Spinal cord (tissue), 10 donors: ENCODE measurements at places on chromosomes 6 and 20. TPM values are rescaled to one million over a fixed set of nuclear protein-coding genes. Genes with fewer than 3 reads are reported as not detected.
A peak's percentile ranks its signal among the peaks of the same experiment; 100 is the strongest.

- H3K36me3 ChIP-seq = peaks cover 4% of the 10 kb centered on the region
- H3K27ac ChIP-seq = no peak overlapping the region
- no peaks in the 10 kb centered on the region for H3K27me3 ChIP-seq
These were observed 37.1 kb downstream of the QRSL1 start for GRCh38 chr6:106666282-106667021.

- H3K27me3 ChIP-seq = no peaks in the 10 kb centered on the region
- H3K36me3 ChIP-seq = no peaks in the 10 kb centered on the region
- H3K27ac ChIP-seq = no peak overlapping the region
- no peaks in the 10 kb centered on the region for H3K4me1 ChIP-seq
- no peak for DNase-seq
These were observed 84.3 kb downstream of the MOXD1 start for GRCh38 chr6:132316970-132317369.

DNA sequence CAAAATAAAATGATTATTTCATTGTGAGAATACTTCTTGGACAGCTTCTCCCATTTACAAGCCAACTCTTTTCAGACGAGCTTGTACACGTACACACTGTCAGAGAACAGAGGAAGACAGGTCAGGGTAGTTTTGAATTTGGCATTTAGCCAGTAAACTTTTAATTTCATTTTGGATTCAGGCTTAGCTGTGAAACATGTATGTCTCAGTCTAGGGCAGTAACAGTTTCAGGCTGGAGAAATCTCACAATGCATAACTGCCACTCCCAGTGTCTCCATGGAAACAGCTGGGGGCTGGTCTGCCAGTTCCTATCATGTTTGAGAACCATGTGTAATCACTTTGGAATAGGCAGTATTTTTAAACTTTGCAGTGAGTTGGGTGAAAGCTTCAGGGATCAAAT is 22.0 kb upstream of the QKI start:
- H3K27ac ChIP-seq = peak overlapping the region; percentile 53
- no peaks in the 10 kb centered on the region for H3K36me3 ChIP-seq
- H3K27me3 ChIP-seq = no peaks in the 10 kb centered on the region
- H3K4me3 ChIP-seq = no peak overlapping the region
- no peak for DNase-seq

GRCh38 chr20:46206025-46206424 is 87.9 kb downstream of the CD40 start:
- peaks cover 7% of the 10 kb centered on the region for H3K36me3 ChIP-seq
- peaks cover 40% of the 10 kb centered on the region for H3K4me1 ChIP-seq
- H3K27me3 ChIP-seq = peaks cover 4% of the 10 kb centered on the region
- H3K4me3 ChIP-seq = no peak overlapping the region
- DNase-seq = no peak
- no peak overlapping the region for H3K27ac ChIP-seq

DNA sequence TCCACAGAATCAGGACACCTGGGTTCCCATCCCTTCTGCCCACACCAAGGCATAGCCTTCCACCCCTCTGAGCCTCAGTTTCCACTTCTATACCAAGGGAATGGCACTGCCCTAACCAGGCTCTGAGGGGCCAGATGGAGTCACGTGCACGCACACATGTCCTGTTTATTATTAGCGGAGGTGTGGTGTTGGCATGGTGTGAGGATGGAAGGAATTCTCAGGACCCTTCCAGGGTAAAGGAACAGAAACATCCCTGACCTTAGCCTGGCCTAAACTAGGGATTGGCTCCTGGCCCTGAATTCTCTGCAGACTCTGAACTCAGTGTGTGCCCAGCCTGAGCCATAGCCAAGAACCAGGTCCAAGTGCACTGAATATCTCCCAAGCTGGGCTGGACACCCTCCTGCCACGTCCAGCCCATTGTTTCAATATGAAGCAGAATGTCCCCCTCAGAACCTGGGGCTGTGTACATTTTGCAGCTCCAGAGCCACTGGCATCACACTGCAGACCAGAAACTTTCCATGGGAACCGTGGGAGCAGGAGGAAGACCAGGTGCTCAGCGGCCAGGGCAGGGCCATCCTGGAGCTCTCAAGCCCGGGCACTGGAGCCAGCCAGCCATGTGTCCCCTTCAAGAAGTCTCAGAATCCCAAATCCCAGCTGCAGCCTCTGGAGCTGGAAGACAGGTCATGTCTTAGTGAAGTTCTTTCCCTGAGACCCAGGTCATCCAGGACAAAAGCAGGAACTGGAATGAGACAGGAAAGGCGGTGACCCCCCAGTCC is 208.4 kb downstream of the ANKRD60 start:
- H3K27ac ChIP-seq = no peak overlapping the region
- H3K4me3 ChIP-seq = no peak overlapping the region
- H3K27me3 ChIP-seq = no peaks in the 10 kb centered on the region
- H3K4me1 ChIP-seq = peaks cover 50% of the 10 kb centered on the region

GRCh38 chr6:41608443-41609151 is 29.7 kb upstream of the MDFI start:
- H3K4me1 ChIP-seq = peaks cover 7% of the 10 kb centered on the region
- H3K36me3 ChIP-seq = no peaks in the 10 kb centered on the region
- no peak for DNase-seq
- no peak overlapping the region for H3K4me3 ChIP-seq
- no peaks in the 10 kb centered on the region for H3K27me3 ChIP-seq

- no peak for DNase-seq
- H3K36me3 ChIP-seq = no peaks in the 10 kb centered on the region
- no peak overlapping the region for H3K4me3 ChIP-seq
- H3K27ac ChIP-seq = no peak overlapping the region
- no peaks in the 10 kb centered on the region for H3K4me1 ChIP-seq
- peaks cover 3% of the 10 kb centered on the region for H3K27me3 ChIP-seq
These were observed 163.7 kb downstream of the MAFB start for GRCh38 chr20:40525351-40525750.

DNA sequence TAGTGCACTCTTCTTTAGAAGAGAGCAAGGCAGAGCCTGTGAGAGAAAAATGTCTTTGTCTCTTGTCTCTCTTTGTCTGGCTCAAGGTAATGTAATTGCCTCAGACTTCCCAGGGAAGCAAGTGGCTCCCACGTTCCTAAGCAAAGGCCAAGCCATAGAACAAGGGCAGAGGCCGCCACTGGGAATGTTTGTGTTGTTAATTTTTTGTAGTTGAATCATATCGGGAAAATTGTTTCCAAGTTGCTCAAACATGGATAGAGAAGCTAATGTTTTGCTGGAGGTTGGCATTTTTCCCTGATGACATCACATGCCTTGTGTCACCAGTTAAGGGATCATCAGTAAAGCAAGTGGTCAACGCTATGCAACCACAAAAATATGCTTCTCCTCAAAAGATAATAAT is 211.5 kb upstream of the FOXA2 start:
- no peaks in the 10 kb centered on the region for H3K4me1 ChIP-seq
- DNase-seq = no peak
- no peak overlapping the region for H3K4me3 ChIP-seq
- H3K36me3 ChIP-seq = no peaks in the 10 kb centered on the region
- H3K27me3 ChIP-seq = no peaks in the 10 kb centered on the region
- H3K27ac ChIP-seq = no peak overlapping the region

DNA sequence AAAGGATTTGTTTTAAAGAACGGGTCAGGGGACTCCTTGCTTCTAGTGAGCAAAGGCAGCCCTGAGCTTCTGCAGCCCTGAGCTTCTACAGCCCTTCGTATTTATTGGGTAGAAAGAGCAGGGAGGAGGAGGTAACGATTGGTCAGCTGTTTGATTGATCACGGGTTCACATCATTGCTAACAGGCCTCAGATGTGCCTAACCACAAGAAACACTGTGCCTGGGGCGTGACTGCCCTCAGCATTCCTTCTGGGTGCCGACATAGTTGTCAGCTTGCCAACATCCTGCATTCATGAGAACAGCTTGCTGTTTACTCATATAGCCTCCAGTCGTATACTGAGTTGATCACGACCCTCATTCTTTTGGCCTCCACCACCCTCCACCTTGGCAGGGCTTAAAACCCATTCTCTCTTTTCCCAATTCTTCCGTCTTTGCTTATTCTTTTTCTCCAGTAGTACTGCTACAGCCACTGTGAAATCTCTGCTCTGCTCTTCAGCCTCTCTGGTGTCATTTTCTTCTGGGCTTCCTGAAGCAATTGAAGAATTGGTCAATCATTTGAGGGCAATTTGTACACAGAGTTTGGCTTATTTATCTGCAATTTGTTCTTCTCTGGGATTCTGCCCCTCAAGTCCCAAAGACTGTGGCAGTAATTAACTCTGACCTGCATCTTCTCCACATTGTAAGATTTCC is 25.4 kb upstream of the NOP56 start:
- no peaks in the 10 kb centered on the region for H3K4me1 ChIP-seq
- no peak overlapping the region for H3K27ac ChIP-seq
- no peak for DNase-seq
- no peaks in the 10 kb centered on the region for H3K27me3 ChIP-seq

GRCh38 chr6:154624038-154624599 is 109.1 kb upstream of the SCAF8 start:
- no peaks in the 10 kb centered on the region for H3K36me3 ChIP-seq
- no peak overlapping the region for H3K4me3 ChIP-seq
- H3K4me1 ChIP-seq = no peaks in the 10 kb centered on the region

GRCh38 chr6:101401792-101402621 is 8.5 kb downstream of the GRIK2 start:
- no peaks in the 10 kb centered on the region for H3K27me3 ChIP-seq
- H3K27ac ChIP-seq = peak overlapping the region; percentile 53
- peaks cover 3% of the 10 kb centered on the region for H3K36me3 ChIP-seq
- no peak for DNase-seq
- peaks cover 22% of the 10 kb centered on the region for H3K4me1 ChIP-seq

DNA sequence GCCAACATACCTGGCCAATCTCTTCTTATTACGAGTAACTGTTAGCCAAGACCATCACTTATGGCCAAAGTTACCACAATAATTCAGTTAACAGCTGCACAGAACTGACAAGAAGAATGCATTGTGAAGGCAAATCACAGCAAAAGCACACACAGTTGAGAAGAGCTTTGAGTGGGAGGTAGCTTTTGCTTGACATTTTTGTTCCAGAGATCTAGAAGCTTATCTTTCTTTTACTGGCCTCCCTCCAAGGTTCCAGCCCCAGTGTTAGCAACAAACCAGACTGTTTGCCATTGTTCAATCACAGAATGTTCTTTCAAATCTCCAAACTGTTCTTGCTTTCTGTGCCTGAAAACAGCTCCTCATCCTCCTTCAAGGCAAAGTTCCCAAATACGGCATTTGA is 35.9 kb upstream of the IRAK1BP1 start:
- H3K36me3 ChIP-seq = no peaks in the 10 kb centered on the region
- no peak for DNase-seq
- H3K4me1 ChIP-seq = no peaks in the 10 kb centered on the region
- H3K4me3 ChIP-seq = no peak overlapping the region

- H3K4me1 ChIP-seq = peaks cover 4% of the 10 kb centered on the region
- no peaks in the 10 kb centered on the region for H3K36me3 ChIP-seq
- no peak for DNase-seq
- no peaks in the 10 kb centered on the region for H3K27me3 ChIP-seq
- no peak overlapping the region for H3K27ac ChIP-seq
These were observed 64.2 kb upstream of the FAM184A start for GRCh38 chr6:119142637-119143036.

DNA sequence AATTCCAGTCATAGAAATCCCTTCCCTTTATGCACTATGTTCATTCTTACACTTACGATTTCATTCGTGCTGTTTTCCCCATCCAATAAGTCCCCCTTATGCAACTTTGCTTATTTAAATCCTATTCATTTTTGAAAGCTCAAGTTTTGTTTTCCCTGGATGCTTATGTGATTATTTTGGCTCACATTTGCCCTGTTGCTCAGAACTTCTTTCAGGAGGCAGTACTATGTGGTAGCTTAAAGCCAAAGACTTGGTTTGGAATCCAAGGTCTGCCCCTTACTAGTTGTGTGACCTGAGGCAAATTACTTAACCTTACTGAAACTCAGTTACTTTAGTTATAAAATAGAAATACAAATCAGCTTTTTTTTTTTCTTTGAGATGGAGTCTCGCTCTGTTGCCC is 59.6 kb downstream of the MOXD1 start:
- H3K27me3 ChIP-seq = no peaks in the 10 kb centered on the region
- no peak for DNase-seq
- H3K4me1 ChIP-seq = no peaks in the 10 kb centered on the region
- H3K27ac ChIP-seq = no peak overlapping the region
- H3K36me3 ChIP-seq = no peaks in the 10 kb centered on the region

- no peaks in the 10 kb centered on the region for H3K27me3 ChIP-seq
- H3K36me3 ChIP-seq = peaks cover 6% of the 10 kb centered on the region
- no peak for DNase-seq
- H3K4me3 ChIP-seq = no peak overlapping the region
- H3K4me1 ChIP-seq = peaks cover 43% of the 10 kb centered on the region
- no peak overlapping the region for H3K27ac ChIP-seq
These were observed 29.4 kb downstream of the PHACTR3 start for GRCh38 chr20:59633656-59634251.

DNA sequence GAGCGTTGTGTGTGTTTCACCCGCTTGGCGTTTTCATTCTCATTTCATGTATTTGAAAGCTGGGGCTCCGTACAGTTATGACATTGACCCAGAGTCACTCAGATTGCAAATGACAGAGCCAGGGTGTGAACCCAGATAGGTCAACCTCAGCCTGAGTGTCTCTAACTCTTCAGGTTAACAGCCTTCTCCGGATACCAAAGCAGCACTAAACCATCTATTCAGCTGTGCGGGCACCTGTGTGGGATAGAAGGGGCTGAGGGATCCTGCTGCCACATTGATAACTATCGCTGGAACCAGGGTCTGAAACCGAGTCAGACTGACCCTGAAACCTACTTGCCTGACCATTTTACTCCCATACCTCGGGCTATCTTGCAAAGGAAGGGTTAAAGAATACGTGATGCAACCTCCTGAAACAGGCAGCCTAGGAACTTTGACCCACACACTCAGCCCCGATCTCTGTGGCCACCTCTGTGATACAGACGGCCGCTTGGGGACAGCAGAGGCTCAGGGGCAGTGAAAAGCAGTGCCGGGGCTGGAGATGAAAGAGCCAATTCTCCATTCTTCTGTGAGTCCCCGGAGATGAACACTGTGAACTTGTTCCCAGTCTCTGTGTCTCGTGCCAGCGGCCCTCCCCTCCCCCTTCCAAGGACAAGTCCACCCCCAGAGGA is 233.5 kb upstream of the QKI start:
- H3K4me3 ChIP-seq = peak overlapping the region; percentile 24
- no peaks in the 10 kb centered on the region for H3K36me3 ChIP-seq
- H3K27me3 ChIP-seq = no peaks in the 10 kb centered on the region
- peaks cover 54% of the 10 kb centered on the region for H3K4me1 ChIP-seq
- peak; percentile 94 for DNase-seq

The ADAM33 gene
- 21.1 TPM for total RNA-seq

The SPDEF gene
- total RNA-seq = 0.17 TPM

The WFDC12 gene
- total RNA-seq = not detected

The GATA5 gene
- total RNA-seq = 0.50 TPM

The PNLDC1 gene
- 0.10 TPM for total RNA-seq

The OTOR gene
- 15.7 TPM for total RNA-seq

The SCAND1 gene
- 60.4 TPM for total RNA-seq

The SLC26A8 gene
- 4.4 TPM for total RNA-seq

The SYNDIG1 gene
- total RNA-seq = 26.2 TPM
